Activated CD4-positive, alpha-beta T cell treated with anti-CD3 and anti-CD28 coated beads, Interleukin-2, amount 50 U/mL, for 4 hours (primary cell): ENCODE measurements at places on chromosomes 4 and X.

DNA sequence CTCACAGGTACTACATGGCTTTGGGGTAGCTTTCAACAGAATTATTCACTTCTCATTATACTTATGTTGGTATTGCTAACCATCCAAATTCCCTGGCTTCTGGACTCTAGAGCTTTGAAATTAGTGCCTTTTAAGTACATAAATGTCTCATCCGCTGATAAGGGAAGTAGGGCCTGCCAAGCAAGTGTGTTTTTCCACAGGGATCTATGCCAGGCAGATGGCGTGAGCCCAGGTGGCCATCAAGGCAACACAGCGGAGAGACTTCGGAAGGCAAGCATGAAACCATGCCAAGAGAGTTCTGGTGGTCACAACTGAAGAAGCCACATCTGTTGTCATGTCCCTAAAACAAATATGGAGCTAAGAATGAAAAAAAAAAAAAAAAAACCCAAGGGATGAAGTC is 503.1 kb upstream of the LCORL start:
- DNase-seq, result no peak

DNA sequence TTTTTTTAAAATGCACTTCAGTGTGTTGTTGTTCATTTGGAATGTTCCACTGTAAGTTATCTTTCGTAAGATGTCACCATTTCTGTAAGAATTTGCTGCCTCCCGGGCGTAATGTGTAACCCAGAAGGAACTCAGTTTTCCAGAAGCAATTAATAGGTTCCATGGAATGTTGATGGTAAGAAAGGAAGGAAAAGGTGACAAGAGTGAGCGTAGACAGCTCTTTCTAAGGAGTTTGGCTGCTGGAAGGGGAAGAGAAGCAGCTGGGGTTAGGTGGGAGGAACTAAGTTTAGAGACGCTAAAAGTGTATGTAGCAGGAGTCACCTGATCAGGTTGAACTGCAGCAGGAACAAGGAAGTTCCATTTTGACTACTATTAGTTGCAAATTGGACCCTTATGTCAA is 35.9 kb downstream of the PNMA5 start:
- no peak for DNase-seq

DNA sequence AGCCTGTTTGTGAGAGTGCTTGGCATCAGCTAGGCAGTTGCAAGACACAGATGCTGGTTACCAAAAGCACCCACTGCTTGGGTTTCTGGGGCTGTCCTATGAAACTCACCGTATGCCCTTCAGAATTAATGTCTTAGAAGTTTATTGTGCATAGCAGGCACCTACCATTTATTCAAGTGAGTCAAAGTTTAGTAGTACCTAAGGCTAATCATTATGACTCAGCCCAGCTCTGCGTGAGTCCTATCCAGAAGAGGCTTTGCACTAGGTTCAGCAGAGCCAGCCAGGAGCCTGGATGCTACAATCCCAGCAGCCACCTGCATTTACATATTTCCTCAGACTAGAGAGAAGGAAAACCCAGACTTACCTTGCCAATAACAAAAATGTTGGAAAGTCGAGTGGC is 4.2 kb downstream of the RPS4X start:
- no peak for DNase-seq

DNA sequence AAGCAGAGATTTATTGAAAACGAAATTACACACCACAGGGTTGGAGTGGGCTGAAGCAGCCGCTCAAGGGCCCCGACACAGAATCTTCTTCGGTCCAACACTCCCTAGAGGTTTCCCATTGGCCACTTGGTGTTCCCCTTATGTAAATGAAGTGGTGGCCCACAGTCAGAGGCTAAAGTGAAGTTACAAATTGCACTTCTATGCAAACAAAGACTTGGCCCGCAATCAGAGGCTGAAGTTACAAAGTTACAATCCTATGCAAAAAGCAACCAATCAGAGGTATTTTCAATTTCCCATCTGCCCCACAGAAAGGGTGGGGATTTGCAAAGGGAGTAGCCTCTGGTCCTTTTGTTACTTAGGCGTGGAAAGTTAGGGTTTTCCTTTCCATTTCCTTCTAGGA is 35.7 kb upstream of the SLC25A43 start:
- DNase-seq, result no peak

DNA sequence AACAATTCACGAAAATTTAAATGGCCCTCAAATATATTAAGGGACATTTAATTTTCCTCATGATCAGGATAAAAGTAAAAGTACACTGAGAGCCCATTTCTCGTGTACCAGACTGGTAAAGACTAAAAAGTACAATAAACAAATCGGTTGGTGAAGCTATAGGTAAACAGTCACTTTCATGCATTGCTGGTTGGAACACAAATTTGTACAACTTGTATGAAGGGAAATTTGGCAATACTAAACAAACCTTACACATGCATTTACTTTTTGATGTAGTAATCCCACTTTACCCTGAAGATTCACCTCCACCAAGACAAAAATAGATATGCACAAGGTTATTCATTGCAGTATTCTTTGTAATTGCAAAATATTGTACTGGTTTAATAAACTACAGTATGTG is 31.4 kb upstream of the MBNL3 start:
- no peak for DNase-seq

DNA sequence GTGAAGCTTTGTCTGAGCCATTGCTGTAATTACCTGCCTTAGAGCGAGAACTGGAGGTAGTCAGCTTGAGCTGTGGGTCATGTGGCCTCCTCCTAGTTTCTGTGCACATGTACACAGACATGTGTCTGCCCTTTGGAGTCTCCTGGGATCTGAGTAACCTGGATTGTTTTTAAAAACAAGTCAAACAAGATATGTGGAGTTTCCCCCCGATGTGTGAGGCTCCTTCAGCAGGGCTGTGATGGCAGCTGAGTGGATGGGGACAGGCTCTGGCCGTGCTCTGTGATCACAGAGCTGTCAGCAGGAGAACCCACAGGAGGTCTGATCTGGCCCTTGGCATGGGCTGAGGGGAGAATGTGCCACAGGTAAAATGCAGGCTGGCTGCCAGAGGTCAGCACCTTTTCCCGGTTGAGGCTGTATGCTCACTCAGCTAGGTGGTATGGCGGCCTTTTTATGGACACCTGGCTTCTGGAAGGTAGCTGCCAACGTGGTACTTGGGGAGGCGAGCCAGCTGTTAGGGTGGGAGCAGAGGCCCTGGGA is 38.4 kb downstream of the NOP14 start:
- no peak for DNase-seq

GRCh38 chr4:91611782-91612181 is 692.0 kb upstream of the GRID2 start:
- DNase-seq, result no peak

GRCh38 chrX:115616943-115617563 is 56.1 kb downstream of the PLS3 start:
- DNase-seq, result no peak
